Stimulated activated CD8-positive, alpha-beta memory T cell treated with anti-CD3 and anti-CD28 coated beads, Interleukin-4, amount 100 ng/mL, for 4 hours (primary cell): ENCODE measurements at places on chromosomes 16 and 17.
A peak's percentile ranks its signal among the peaks of the same experiment; 100 is the strongest.

- no peak for DNase-seq
These were observed 75.9 kb downstream of the PLD6 start for GRCh38 chr17:17130077-17130844.

DNA sequence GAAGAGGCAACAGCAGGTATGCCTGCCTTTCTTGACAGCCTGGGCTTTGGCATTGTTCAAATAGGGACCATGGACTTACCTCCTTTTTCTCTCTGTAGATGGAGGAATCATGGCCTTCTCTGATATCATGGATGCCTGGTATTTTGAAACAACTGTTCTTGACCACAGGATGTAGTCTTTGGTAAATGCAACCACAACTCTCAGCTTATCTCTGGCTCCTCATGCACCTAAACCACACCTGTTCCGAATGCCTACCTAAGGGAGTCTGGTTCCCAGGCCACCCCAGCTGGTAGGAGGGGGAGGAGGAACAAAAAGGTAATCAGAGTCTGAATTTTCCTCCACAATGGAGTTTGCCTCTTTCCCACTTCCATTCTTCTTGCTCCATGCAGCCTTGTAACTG lies 18.8 kb downstream of the CDK5RAP3 start:
- DNase-seq = no peak

- no peak for DNase-seq
These were observed 7.9 kb upstream of the IL17C start for GRCh38 chr16:88630433-88630832.

DNA sequence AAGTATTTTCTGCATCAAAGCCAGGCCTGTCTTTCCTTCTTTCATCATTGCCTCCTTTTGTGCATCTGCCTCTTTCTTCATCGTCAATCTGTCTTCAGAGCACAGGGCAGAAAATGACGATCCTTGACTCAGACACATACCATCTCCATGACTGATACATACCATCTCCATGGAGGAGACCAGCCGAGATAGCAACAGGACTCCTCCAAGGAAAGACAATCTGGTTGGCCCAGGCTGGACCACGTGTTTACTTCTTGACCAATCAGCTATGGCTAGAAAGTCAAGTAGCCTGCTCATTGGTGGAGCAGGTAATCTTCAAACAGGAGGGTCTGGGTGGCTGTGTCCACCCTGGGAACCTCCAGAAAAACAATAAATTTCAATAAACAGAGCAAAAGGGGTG lies 164.6 kb downstream of the CPPED1 start:
- no peak for DNase-seq

DNA sequence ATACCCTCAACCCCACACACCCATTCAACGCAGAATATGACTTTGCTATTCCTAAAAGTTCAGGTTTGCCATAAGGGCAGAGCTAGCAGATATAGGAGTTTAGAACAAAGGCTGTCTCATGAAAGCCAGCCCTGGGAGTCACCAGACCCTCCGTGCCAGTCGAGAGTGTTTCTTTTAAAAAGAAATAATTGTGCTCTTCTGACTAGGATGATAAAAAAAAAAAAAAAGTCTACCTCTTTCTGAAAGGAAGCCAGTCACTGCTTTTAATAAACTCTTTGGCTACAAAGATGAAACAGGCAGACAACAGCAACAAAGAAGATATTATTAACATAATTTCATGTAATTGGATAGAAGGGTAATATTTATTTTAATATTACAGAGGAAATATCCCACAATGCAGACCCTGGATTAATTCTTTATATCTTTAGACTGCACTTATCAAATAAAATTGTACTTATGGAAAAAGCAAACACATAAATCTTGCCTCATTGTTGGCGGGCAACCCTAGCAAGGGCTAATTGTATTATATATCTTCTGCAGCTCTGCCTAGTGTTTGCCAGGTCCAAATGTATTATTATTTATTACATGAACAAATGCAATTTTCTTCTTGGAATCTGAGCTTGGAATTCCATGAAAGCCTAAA lies 277.5 kb upstream of the DYNLRB2 start:
- no peak for DNase-seq

GRCh38 chr17:3532106-3532858 lies 25.3 kb downstream of the TRPV3 start:
- DNase-seq = no peak

DNA sequence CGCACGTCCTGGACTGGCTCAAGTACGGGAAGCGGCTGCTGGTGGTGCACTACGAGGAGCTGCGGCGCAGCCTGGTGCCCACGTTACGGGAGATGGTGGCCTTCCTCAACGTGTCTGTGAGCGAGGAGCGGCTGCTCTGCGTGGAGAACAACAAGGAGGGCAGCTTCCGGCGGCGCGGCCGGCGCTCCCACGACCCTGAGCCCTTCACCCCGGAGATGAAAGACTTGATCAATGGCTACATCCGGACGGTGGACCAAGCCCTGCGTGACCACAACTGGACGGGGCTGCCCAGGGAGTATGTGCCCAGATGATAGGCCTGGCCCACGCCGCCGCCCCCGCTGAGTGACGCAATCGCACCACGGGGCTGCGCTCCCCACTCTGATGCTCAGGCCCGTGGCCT lies 50.2 kb downstream of the WSCD1 start:
- no peak for DNase-seq

GRCh38 chr17:18992454-18993130 lies 12.0 kb downstream of the FAM83G start:
- no peak for DNase-seq

GRCh38 chr16:71172481-71173207 lies 57.9 kb downstream of the HYDIN start:
- DNase-seq = no peak

GRCh38 chr17:7219812-7220592 lies at the start of the genes ACADVL and DLG4:
Gene ACADVL (plus strand): TSS chr17:7219938. CDS start chr17:7219985, 47 bp downstream.
Gene DLG4 (minus strand): TSS chr17:7219836.
- DNase-seq = peak; percentile 55

- no peak for DNase-seq
These were observed 48.1 kb downstream of the ZNF778 start for GRCh38 chr16:89265647-89266046.

DNA sequence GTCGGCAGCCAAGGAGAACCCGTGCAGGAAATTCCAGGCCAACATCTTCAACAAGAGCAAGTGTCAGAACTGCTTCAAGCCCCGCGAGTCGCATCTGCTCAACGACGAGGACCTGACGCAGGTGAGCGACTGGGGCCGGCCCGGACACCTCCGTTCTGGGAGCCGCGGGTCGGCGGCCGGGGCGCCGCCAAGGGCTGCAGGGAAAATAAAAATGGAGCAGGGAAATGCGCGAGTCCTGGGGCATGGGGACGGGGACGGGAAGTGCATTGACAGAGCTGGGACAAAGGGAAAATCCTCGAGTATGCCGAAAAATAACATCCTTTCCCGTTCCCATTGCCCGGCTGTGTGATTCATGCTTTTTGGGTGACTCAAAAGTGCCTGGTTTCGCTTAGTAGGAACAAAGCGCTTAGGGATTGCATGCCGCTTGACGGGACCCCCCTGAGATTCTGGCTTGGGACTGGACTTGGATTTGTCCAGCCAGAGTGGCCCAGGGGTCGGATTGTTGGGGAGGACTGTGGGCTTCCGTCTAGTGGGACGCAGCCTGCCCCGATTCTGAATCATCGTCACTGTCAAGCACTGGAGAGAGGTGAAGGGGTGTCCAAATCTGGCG lies 699 bp downstream of the MPRIP start:
- no peak for DNase-seq
